ENCODE measurements at places on chromosomes 7 and 10.
A peak's percentile ranks its signal among the peaks of the same experiment; 100 is the strongest.

- peak; percentile 3 for DNase-seq
Measured at GRCh38 chr7:102471791-102472125, 7.0 kb downstream of the POLR2J start.

DNA sequence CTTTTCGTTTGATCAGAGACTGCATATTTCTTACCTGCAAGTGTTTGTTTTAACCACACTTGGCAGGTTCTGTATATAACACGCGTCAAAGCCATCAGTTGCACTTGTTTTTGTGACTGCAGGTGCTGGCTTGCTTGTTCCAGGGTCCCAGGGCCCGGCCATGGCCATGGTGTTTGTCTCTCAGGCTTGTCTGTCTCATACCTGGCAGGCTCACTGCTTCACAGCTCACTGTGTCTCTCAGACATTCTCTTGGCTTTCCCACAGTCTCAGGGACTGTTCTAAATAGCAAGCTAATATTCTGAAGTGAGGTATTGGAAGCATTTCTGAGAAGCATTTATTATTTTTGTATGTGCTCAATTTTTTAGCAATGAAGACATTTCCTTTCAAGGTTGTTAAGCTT, 46.9 kb downstream of the GPR141 start:
- no peak for DNase-seq

- no peak for DNase-seq
Measured at GRCh38 chr10:3537518-3537917, 247.5 kb downstream of the KLF6 start.

- no peak for DNase-seq
Measured at GRCh38 chr7:145989469-145989868, 127.1 kb upstream of the CNTNAP2 start.

- no peak for DNase-seq
Measured at GRCh38 chr10:12807096-12807755, 194.3 kb downstream of the CCDC3 start.

DNA sequence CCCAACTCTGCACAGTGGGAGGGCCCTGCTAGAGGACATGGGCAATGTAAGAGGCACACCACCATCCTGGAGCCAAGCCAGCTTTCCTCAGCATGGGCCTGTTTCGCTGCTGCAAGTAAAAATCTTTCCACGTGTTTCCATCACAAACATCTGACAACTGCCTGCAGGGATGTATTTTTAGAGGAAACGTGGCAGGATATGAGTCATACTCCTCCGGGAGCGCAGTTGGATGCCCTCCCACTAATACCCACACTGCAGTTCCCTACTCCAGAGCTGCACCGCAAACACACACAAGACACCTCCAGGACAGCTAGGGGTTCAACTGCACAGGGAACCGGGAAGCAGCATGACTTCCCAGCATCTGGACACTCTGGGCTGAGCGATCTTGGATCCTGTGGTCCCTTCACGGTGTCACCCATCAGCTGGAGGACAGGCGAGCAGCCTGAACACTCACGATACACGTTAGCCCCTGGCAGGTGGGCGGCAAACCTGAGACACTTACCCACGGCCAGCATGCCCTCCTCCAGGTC, 26.1 kb downstream of the PLAC9 start:
- DNase-seq = no peak

GRCh38 chr10:35614312-35614711, 9.2 kb downstream of the GJD4 start:
- DNase-seq = no peak

DNA sequence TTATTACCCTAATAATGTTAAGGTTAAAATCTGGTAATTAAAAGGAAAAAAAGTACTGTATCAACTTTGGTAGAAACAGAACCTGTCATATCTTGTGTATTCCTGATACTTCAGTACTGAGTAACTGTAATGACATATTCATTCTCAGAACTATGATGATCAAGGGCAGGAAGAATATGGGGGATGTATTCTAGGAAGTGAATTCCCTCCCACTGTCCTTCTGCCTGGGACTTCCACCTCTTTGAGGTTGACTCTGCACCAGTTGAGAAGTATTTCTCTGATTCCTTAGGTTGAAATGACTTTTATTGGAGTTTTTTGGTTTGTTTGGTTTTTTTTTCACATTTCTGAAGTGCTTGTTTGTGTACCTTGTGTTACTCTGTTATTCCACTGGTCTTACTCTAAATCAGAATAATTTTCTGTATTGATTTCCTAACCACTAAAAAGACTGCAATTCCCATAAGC, 36.9 kb downstream of the WASL start:
- no peak for DNase-seq
